ENCODE measurements at places on chromosomes 6 and 20.
A peak's percentile ranks its signal among the peaks of the same experiment; 100 is the strongest.

DNA sequence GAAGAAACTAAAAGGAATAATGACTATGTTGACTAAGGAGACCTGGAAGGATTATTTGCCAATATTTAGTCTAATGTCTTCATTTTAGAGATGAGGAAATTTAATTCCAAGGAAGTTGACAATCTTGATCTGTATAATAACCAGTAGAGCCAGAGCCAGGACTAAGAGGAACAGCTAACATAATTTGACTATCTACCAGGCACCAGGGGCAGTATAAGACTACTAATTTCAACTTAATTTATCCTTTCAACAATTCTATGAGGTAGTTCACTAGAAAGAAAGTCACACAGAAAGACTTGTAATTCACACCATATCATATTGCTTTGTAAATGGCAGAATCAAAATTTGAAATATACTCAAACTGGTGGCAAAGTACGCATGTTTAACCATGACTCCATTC lies 273.0 kb upstream of the STXBP5 start:
- DNase-seq = peak; percentile 12

- DNase-seq = peak; percentile 4
These were observed 1063.3 kb upstream of the CITED2 start for GRCh38 chr6:140437619-140438345.

GRCh38 chr6:87287251-87287650 lies 35.1 kb upstream of the SMIM8 start:
- no peak for DNase-seq

GRCh38 chr6:85396159-85396808 lies 53.6 kb upstream of the NT5E start:
- no peak for DNase-seq

GRCh38 chr6:32074996-32075532 lies 34.1 kb downstream of the TNXB start:
- DNase-seq = no peak

- DNase-seq = no peak
These were observed 53.0 kb downstream of the SASH1 start for GRCh38 chr6:148395583-148396101.

DNA sequence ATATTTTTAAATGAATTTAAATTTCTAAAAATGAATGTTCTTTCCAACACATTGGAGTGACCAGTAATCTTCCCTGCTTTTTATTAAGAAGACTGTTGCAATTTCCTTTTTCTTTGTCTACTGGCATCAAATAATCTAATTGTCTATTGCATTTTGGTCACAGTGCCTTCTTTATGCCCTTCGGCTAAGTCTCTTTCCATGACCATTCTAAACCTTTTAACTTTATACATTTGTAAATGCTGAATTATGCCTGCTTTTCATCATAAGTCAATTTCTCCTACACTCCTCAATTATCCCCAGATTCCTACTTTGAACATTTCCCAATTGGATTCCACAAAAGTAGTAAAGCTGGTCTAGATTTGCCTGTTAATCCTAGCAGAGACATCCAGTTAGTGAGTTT lies 69.1 kb upstream of the HSF2 start:
- no peak for DNase-seq

GRCh38 chr6:161215193-161215592 lies 58.7 kb downstream of the AGPAT4 start:
- DNase-seq = no peak

GRCh38 chr6:9250852-9251251 lies 815.5 kb upstream of the SLC35B3 start:
- peak; percentile 92 for DNase-seq

DNA sequence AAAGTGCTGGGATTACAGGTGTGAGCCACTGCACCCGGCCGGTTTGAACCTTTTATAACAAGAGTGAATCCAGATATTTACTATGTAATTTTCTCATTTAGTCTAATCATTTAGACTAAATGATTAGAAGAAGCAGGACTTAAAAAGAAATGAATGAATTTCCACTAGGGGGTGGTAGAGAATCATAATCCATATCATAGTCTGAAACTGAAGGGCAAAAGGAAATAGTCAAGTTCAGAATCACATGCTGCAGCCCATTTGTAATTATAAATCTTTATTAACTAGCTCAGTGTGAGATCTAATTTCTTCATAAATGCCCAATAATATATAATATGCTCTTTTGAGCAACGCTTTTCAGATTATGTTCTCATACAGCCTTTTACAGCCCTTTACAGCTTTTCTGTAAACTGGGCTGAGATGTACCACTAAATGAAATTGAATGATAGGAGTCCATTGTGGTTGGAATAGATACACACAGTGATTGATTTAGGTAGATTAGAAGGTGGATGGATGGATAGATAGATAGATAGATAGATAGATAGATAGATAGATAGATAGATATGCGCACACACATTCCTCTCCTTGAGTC lies 31.8 kb downstream of the PSMB9 start:
- peak; percentile 87 for DNase-seq

DNA sequence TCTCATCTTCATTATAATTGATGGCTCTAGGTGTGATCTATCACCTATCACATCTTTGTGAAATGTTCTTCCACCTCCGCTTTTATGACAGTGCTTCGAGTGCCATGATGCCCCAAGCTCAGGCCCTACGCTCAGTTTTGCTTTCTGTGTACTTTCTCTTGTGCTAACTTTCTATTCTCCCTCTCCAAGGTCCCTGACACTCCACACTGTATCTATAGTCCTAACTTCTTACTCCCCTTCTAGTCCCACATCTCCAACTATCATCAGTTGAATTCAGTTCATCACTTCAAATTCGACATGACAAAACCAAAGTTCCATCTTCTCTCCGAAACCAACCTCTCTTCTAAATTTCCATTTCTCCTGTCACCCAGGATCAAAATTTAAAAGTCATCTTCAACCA lies 16.6 kb downstream of the NUDT3 start:
- no peak for DNase-seq

DNA sequence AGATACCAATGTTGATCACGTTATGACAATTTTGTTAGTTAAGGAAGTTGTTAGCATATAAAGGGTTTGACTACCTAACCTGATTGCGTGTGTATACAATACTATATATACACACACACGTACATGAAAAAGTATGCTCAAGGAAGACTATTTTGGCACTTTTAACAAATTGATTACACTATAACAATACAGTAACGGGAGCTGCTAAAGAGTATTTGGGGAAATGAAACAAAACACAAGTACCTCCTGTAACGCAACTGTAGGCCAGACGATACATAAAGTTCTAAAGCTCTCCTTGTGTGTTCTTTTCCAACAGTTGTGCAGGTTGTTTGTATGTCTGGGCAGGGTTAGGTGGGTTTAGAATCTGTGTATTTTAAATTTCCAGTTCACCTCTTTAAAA lies 98.7 kb downstream of the PLEKHG1 start:
- no peak for DNase-seq

DNA sequence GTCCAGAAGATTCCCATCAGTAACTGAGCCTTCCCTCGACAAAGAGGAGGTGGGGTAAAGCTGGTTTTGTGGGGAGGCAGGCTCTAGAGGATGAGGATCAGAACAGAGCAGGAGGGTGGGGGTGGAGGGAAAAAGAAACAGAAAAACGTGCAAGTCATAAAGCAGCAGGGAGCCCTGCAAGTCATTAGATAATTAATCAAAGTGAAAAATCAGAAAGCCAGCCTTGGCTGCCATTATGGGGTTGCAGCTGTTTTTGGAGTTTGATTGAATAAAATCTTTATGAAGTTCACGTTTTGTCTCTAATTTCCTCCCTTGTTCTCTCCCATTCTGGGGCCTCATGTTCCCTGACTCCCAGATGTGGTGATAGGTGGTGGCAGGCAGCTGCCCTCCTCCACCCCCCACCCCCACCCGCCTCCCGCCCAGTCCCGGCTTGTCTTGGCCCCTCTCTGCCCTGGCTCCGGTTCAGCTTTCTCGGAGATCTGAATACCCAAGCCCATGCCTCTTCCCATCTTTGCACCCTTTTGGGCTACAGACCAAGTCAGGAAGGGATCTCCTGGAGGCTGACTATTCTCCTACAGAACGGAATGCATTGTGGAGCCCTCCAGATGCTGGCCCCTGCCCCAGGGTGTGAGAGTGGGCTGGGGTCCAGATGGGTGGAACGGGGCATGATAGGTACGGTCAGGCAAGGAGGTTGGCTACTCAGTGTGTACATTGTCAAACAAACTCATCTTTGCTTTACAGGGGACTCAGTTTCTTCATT lies 141.8 kb downstream of the CDC5L start:
- no peak for DNase-seq

- DNase-seq = peak; percentile 48
These were observed 98.2 kb downstream of the QRSL1 start for GRCh38 chr6:106727480-106728149.

GRCh38 chr6:130223508-130223907 lies 757 bp upstream of the SAMD3 start:
- peak; percentile 37 for DNase-seq

DNA sequence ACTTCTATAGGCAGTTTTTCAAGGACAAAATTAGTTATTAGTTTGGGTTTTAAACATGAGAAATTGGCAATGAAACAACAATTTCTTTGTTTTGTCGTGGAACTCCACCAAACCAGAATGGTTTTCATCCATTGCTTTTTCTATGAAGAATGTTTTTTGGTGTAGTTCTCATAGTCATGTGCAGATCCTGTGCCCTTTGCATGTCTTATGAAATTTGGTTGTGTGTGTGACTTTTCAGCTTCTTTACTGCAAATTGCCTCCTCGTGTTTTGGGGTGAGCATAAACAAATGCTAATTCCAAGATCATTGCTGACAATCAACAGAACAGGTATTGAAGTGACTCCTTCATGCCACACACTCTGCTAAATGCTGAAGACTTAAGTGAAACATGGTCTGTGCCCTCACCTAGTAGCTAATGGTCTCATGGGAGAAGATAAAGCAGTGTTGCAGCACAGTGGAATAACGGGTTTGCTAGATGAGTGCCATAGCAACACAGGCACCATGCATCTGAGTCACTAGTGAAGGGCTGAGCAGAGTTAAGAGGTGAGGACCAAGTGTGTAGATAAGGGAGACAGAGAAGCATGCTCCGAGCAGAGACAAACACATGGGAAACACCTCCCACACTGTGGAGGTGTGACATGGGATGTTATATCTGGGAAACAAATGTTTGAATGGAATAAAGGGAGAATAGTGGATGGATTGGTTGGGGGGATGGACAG lies 120.0 kb downstream of the SLC16A10 start:
- DNase-seq = no peak

DNA sequence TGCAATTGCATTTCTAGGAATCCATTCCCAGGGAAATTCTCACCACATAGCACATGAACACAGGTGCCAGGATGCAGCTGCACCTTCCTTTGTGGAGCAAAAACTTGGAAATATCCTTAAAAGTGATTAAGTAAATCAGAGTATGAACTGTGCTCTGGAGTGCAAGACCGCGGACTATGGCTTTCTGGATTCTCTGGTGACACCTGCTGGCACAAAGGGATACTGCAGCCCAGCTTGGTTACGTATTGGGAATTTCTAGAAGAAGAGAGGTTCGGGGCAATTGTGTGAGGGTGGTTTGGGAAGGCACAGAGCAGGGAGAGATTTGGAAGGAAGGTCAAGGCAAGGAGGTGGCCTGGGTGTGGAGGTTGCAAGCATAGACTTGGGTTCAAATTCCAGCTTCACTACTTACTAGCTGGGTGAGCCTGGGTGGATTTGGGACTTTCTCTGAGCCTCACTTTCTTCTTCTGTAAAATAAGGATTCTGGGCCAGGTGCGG lies 15.9 kb upstream of the PEDS1 start:
- peak; percentile 83 for DNase-seq

GRCh38 chr6:123587838-123588545 lies 48.8 kb downstream of the TRDN start:
- no peak for DNase-seq

GRCh38 chr6:46645265-46645664 lies 7.4 kb downstream of the CYP39A1 start:
- no peak for DNase-seq

- DNase-seq = peak; percentile 20
These were observed 2.1 kb upstream of the VSX1 start for GRCh38 chr20:25083773-25084625.

GRCh38 chr6:4860387-4860786 lies 84.2 kb downstream of the CDYL start:
- DNase-seq = no peak

DNA sequence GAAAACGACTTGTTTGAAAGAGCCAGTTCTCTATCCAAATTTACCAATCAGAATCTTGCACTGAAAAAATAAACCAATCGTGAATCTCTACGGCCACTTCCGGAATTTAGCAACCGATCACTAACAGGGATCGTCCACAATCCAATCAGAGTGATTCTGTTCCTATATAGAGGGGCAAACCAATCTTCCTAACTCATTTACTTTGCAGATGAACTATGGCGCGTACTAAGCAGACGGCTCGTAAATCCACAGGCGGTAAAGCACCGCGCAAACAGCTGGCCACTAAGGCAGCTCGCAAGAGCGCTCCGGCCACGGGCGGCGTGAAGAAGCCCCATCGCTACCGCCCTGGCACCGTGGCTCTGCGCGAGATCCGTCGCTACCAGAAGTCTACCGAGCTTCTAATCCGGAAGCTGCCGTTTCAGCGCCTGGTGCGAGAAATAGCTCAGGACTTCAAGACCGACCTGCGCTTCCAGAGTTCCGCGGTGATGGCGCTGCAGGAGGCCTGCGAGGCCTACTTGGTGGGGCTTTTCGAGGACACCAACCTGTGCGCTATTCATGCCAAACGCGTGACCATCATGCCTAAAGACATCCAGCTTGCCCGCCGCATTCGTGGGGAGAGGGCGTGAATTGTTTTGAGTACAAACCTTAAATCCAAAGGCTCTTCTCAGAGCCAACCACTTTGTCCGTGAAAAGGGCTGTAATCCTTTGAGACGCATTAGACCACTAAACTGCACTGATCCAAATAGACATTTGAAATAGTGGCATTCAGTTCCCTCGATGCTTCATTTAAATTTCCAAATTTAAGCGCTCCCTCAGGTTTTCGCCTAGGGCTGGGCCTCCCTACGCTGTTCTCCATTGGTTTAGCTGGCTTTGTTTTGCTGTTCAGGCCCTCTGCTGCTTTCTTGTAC lies 138.0 kb downstream of the HFE start:
- no peak for DNase-seq

DNA sequence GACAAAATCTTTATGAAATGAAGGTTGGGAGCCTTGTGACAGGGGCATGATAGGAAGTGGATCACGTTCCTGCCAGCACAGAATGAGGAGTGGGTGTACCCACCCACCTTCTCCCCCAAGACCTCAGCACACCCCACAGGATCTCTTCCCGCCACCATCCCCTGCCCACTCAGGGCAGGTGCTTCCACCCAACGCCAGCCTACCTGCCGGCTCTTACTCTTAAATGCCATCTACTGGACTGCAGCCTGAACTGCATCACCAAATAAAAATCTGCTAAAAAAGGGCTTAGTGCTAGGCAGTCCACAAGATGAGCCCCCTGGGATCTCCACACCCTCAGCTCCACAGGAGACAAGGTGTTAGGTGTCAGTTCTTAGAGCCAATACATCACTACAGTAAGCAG lies 20.6 kb downstream of the DTNBP1 start:
- DNase-seq = peak; percentile 16

All from NCI-H82 (cell line).